ENCODE measurements at places on chromosomes 6 and 20.

- no peak for DNase-seq
Measured at GRCh38 chr6:122059918-122060317, 339.5 kb upstream of the HSF2 start.

- DNase-seq: no peak
Measured at GRCh38 chr6:4820704-4821276, 44.6 kb downstream of the CDYL start.

- no peak for DNase-seq
Measured at GRCh38 chr6:125766641-125767040, 17.2 kb downstream of the HEY2 start.

DNA sequence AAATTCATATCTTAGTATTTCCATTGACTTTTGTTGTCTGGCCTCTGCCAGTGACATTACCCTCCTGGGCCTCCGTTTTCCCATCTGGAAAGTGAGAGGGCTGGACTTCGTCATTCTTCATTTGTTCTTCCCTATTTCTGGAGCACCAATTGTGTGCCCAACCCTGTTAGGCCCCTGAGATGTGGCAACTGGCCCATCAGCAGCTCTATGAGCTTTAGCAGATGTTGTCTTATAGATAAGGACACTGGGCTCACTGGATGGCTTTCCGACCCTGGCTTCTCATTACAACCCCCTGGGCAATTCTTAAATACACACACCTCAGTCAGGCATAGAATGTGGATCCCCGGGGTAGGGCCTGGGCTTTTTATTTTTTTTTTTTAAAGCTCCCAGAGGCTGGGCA is 14.7 kb downstream of the PABPC1L start:
- DNase-seq: no peak

DNA sequence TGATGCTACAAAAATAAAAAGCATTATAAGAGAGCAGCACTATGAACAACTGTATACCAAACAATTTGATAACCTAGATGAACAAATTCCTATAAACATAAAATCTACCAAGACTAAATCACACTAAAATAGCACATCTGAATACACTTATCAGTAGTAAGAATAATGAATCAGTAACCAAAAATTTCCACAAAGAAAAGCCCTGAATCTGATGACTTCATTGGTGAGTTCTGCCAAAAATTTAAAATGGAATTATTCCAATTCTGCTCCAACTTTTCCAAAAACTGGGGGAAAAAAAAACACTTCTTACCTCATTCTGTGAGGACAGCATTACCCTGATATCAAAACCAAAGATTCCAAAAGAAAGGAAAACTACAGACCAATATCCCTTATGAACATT is 206.2 kb downstream of the WDR27 start:
- DNase-seq: no peak

DNA sequence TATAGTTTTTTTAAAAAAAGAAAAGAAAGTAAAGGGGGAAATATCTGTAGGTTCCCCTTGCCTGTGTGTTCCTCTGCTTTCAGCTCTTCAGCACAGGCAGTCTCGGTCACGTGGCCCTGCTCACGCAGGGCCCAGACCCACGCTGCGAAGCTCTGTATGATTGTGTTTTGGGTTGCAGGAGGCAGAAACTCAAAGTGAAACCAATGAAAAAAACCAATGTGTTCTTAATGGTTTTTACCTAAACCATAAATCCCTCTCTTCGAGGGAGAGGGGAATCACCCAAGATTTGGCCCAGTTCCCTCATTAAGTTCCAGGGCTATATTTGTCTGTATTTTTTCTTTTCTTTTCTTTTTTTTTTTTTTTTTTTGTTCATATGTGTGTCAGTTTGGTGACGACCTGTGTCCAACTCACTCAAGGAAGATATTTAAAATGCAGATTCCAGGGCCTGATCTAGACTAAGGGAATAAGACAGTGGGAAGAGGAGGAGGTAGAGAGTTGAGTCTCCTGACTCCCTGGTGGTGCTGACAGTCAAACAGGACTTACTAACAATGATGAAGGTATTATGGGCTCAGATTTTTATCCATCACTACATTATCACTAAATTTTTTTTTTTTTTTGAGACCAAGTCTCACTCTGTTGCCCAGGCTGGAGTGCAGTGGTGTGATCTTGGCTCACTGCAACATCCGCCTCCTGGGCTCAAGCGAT is 33.8 kb upstream of the RREB1 start:
- no peak for DNase-seq

DNA sequence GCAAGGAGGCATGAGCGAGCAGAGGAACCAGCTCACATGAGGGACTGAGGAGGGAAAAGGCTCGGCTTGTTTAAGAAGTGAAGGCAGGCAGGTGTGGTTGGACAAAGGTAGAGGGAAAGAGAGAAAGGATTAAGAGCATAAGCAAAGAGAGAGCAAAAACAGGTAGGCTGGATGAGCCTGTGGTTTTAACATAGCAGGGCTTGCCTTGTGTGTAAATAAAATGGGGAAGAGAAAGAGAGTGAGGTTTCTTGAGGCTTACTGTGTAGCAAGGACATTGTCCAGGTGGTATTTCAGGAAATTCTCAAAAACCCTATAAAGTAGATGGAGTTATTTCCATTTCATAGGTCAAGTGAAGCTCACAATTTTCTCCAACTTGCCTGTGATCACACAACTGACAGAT is 93.9 kb upstream of the HDAC2 start:
- DNase-seq: no peak

Data from CD8-positive, alpha-beta memory T cell (primary cell).